ENCODE measurements at places on chromosomes 11 and 22.

DNA sequence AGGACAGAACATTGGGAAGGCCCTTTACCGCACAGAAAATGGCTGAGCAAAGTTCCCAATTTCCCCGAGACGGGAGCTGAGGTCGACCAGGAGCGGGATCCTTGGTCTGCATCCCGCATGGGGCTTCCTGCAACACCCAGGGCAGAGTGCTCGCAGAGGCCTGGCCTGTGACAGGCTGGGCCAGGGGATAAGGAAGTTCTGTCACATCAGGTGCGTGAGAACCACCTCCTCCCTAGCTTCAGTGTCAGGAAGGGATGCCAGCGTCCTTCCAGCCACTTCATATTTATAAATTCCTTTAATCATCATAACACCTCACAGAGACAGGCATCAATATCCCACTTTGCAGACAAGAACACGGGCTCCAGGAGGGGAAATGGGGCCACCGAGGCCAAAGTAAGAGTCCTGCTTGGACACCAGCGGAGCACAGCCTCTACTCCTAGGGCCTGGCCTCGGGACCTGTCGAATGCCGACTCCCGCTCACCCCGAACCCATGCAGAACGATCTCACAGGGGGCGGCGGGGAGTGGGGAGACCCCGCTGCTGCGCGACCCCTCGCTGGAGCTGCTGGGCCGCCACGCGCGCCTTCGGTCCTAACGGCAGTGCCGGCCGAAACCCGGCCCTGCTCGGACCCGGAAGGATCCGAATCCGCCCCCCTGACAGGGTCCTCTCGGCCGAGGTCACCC is 532 bp downstream of the BET1L start:
- DNase-seq: no peak

- DNase-seq: peak; percentile 48
Measured at GRCh38 chr11:88357323-88358039, 19.9 kb upstream of the CTSC start.

DNA sequence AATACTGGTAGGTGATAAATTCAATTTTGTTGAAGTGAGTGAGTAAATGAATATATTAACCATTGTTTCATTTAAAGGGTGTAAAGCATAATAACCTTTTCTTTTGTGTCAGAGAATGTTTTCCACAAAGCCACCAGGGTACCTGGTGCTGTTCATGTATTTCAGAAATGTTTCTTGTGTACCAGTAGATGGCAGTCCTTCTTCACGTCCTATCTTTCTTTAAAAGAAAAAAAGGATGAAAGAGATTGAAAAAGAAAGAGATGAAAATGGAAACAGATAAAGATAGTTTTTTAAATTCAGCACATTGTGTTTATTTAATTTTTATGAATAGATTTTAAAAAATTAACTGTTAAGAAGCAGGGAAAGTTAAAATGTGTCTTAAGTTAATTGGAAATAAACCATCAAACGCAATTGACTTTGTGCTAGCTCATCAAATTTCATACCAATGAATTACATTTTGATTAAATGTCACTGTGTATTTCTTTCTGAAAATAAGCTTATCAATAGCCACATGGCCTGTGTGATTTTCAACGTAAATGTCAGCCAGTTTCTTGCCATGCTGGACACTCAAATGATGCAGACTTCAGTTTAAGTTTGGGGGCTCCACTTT is 65.5 kb upstream of the CHORDC1 start:
- no peak for DNase-seq

DNA sequence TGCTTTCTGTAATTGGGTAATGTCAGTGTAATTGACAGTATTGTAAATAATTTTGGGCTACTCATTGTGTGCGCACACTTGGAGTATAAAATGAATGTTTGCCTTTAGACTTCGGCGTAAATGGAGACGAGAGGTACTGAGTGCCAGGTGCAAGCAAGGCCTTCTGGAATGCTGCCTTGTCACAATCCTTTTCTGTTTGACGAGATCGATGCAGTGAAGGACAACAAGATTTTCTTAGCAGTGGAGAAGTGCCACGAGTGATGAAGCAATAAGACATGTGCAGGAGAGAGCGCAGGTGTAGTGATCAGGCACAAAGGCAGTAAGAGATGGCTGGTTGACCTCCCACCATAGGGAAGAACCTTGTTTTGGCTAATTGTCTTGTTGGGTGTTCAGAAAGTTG is 67.5 kb downstream of the DDX10 start:
- DNase-seq: no peak

- no peak for DNase-seq
Measured at GRCh38 chr11:72776117-72776843, 17.6 kb downstream of the STARD10 start.

DNA sequence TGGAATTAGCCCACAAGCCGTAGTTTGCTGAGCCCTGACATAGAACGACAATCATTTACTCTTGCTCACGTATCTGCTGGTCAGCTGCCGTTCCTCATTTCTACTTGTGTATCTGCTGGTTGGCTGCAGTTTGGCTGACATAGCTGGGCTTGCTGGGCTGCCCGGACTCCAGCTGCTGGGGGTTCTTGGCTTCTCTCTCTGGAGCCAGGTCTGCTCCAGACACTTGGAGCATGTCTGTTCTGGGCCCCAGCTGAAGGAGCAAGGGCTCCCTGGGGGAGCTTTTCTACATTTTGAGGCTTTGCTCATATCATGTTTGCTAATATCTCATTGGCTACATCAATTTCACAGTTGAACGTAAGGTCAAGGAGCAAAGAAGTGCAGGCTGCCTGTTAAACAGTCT is 47.3 kb downstream of the PRDM11 start:
- DNase-seq: no peak

GRCh38 chr11:10886652-10887250 is 28.9 kb upstream of the ZBED5 start:
- no peak for DNase-seq

DNA sequence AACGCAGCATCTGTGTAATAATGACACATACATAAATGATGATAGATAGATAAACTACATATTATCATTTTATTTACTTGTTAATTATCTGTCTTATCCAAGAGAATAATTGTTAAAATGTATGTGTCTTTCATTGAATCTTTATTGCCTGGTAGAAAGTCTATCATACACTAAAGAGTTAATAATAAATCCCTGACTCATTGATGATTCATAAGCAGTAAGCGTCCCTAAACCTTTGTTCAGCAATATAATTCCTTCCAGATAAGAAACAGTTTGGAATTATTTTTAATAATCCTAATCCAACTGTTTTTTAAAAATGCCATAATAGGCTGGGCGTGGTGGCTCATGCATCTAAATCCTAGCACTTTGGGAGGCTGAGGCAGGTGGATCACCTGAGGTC is 655.6 kb upstream of the CNTN5 start:
- no peak for DNase-seq

DNA sequence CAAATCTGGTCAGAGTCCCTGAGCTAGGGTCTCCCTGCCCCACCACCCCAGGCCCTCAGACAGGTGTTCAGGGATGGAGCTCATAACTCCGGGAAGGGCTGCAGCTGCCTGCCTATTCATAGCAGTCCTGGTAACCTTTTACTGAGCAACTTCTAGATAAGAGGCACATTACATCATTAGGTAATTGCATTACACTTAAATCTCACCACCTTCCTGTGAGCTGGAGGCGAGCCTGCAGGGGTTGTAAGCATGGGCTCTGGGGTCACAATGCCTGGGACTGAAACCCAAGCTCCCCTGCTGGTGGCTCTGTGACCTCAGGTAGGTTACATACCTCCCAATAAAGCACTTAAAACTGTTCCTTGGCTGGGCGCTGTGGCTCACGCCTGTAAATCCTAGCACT is 22.5 kb downstream of the TP53I11 start:
- no peak for DNase-seq

- DNase-seq: peak; percentile 54
Measured at GRCh38 chr11:92702805-92703448, 266.5 kb upstream of the MTNR1B start.

Measured in skeletal muscle cell (primary cell).